ENCODE measurements at places on chromosomes 13 and 19. TPM values are rescaled to one million over a fixed set of nuclear protein-coding genes. Genes with fewer than 3 reads are reported as not detected.

GRCh38 chr19:51714848-51715247, 8.9 kb downstream of the HAS1 start:
- DNase-seq, result no peak

DNA sequence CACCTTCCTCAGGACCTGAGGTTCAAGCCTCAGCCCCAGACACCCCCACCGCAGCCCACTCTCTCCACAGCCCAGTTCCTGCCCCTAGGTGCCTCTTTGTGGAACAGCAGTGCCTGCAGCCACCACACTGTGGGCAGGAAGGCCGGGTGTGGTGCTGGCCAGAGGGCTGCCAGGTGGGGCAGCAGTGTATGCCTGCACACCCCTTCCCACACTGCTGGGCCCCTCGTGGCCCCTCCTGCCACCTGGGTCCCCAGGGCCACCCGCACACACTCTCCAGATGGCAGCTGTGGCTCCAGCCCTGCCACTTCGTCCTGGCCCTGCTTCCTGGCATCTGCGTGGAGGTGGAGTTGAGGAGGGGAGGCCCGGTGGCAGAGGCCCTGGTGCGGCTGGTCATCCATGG, 35.1 kb downstream of the HPN start:
- no peak for DNase-seq

DNA sequence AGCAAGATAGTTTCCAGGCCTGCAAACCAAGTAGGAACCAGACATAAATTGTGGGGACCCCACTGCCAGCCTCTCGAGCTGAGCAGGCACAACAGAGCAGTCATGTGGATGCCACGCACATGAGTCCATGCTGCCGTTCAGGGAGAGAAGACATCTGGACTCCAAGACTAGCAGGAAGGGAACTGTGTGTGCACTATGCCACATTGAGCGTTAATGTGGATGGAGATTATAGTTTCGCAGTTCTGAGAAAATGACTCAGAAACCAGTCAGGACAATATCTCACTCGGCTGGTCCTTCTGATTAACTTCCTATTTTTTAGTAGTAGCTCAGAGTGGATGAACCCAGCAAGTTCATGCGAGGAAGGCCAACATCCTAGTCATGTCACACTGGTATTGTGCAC, 124.9 kb downstream of the CRYL1 start:
- DNase-seq, result peak; percentile 13

DNA sequence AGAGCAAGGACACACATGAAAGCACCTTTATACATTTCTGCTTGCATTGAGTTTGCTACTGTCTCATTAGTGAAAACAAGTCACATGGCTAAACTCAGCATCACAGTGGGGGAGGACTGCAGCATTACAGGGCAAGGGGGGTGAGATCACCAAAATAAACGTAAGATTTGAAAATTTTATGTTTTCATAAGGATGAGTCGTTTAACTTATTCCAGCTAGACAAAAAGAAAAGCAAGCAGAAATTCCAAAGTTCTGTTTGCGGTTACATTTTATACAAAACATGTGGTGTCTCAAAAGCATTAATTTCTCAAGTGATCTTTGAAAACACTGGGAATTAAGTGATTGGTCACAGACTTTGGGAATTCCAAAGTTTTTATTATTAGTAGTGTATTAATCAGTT, 261.4 kb upstream of the RXFP2 start:
- DNase-seq, result no peak

GRCh38 chr19:17497149-17497798, 14.2 kb upstream of the PGLS start:
- no peak for DNase-seq

- no peak for DNase-seq
Measured at GRCh38 chr19:42831221-42832019, 48.1 kb downstream of the PSG1 start.

DNA sequence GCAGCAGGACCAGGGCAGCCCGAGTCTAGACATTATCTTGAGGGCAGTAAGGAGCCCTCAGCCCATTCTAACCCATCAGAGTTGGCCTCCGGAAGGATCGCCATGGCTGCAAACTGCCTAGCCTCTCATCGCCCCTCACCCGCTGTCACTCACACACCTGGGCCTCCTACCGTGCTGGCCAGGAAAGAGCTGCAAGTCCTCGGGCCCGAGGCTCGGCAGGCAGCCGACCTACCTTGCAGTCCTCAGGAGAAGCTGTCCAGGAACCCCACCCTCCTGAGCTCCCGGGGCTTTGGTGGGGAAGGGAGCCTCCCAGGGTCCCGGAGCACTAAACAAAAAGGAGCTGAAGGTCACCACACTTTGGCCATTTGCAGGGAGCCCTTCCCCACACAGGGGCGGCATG, 46.8 kb downstream of the CCNE1 start:
- no peak for DNase-seq

GRCh38 chr13:100362781-100363180, 225.8 kb downstream of the GGACT start:
- DNase-seq, result no peak

DNA sequence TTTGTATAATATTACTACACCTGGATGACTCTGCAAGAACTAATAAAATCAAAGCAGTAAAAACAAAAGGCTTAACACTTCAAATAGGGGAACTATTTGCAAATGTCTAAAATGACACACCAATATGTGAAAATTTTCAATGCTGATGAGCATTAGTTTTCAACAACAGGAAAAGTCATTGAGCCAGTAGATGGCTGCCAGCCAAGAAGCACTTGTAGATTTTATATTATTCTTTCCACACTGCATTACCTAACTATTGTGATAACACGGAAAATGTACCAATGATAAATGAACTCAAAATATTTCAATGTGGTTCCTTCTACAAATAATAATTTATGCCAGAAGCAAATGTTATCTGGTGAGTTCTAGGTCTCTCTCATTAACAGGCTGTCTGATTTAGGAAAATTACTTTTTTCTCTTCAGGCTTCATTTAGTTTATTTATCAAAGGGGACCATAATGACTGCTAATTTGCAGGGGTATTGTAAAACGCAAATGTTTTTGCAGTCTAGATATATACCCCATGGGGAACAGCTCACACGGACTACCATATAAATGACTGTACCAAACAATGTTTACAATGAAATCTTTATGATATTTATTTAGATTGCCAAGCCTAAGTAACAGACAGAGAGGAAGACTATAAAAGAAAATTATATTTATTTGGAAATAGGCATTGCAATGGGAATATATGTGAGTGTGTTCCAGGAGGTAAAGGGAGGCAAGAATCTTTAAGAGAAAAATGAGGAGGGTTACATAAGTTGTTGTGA, 407.8 kb downstream of the LIG4 start:
- DNase-seq, result no peak

DNA sequence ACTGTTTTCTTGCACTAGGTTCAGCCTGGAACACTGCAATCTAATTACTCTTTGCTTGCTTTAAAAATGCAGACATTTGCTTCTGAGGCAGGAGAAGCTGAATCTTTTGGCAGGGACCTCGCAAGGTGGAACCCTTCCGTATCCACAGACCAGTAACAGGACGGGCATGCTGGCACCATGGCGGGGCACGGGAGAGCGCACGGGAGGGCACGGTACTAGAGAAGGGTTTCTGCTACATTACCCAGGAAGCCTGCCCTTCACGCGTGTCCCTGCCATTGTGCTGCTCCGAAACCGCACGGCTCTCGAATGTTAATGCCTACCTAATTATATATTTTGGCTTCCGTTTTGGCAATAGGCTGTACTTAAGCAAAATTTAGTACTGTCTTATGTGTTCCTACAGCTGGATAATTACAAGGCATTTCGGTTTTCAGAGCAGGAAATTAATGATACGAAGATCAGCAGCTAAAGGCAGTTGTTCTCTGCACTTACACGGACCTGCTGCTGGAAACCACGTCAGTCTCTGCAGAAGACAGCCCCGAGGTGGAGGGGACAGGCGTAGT, 430.4 kb downstream of the IRS2 start:
- DNase-seq, result no peak

GRCh38 chr19:40599902-40600569, 1.1 kb upstream of the LTBP4 start:
- no peak for DNase-seq

- DNase-seq, result no peak
Measured at GRCh38 chr13:114058051-114058867, 74.2 kb downstream of the RASA3 start.

- DNase-seq, result peak; percentile 7
Measured at GRCh38 chr13:100921139-100921538, 246.5 kb upstream of the TMTC4 start.

DNA sequence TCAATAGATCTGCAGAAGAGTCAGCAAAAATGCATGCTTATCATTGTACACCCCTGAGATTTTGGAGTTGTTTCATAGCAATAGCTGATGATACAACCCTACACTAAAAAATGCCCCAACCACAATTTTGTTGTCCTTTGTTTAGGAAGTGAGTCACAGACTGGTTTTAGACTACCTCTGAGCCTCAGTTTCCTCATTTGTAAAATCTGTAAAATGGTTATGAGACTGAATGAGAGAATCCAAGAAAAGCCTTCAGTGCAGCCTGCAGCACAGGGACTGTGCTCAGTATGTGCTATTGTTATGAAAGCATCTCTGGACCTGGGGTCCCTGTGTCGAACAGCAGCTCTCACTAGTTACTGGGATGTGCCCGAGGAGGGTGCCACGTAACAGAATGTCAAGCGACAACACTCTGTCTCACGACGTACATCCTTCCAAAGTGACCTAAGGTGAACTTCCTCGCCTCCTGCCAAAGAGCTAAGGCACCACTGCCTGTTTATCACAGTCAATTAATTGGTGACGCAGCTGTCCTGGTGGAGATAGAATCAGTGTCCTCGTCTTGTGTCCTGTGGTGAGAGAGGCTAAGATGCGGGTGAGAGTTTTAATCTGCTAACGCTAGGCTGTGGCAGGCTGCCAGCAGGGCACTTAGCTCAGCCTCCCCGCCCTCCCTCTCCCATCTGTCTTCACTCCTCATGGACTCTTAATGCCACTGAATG, 18.1 kb downstream of the DHRS12 start:
- DNase-seq, result no peak

- no peak for DNase-seq
Measured at GRCh38 chr13:67355812-67356476, 125.8 kb upstream of the PCDH9 start.

DNA sequence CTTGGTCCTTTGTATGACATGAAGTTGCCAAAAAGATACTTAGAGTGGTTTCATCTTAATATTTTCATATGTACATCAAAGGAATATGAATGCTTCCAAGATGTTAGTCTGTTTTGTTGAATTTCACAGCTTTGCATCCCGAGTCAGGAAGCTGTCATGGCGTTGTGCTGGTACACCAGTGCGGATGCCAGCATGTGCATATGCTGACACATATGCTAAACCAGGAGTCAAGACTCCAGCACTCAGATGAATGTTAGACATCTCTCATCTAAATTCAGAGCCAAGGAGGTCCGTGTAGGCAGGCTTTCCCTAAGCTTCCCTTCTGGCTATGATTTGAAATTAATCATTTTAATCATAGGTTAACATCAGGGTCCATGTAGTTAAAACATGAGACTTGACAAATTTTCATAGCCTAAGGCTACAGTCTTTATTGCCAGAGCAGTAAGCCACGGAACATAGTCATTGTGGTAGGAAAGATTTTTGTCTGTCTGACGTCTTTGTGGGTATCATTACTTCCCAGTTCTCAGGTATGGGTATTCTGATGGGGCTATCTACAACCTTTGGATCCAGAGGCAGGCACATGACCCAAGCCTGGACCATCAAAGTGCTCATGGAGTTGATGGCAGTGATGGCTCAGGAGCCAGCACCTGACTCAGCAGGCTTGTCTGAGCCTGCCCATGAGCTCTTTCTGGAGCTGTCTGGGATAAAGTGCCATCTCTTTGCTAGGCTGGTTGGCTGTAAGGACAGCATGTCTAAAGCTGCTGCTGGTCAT, 246.1 kb downstream of the KCNRG start:
- no peak for DNase-seq

GRCh38 chr19:45569619-45570421, 14.8 kb downstream of the OPA3 start:
- no peak for DNase-seq

DNA sequence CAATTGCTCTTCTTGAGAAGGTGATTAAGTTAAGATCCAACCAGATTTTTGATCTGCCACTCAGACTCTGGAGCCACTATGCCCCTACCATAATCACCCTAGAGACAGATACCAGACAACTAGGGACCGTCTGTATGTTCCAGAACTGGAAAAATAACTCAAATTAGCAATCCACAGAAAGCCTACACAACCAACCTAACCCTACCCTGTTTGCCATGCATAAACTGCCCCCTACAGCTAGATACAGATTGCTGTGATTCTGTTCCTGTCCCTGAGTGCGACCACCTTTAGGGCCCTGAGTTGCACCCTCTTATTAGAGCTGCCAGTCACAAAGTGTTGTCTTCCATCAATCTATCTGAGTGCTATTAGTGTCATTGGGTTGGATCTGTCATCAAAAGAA, 929.8 kb upstream of the SLITRK1 start:
- DNase-seq, result no peak

- no peak for DNase-seq
Measured at GRCh38 chr13:39107561-39107960, 69.3 kb downstream of the NHLRC3 start.

DNA sequence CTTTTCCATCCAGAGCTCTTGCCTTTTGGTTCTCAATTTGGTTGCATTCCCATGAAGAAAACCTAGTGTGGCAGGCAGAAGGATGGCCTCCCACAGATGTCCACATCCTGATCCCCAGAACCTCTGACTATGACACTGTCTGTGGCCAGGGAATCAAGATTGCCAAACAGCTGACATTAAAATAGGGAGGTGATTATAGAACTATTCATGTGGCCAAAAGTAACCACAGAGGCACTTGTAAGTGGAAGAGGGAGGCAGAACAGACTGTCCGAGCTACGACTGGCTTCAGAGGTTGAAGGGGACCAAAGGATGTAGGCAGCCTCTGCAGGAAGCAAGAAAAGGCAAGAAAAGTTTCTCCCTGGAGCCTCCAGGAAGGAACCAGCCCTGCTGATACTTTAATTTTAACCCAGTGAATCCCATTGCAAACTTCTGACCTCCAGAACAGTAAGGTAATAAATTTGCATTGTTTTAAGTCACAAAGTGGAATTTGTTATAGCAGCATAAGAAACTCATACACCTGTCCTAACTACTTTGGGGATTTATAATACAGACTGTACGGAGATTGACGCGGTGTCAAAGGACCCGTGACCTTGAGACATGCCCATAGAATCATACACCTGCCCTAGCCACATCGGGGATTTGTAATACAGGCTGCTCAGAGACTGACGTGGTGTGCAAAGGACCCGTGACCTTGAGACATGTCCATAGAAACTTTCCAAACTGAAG, 106.5 kb downstream of the ATP11A start:
- DNase-seq, result no peak

Gene PBX4
- polyA plus RNA-seq, result 0.63 TPM

Gene DMKN
- polyA plus RNA-seq, result 1.3 TPM

Gene NKPD1
- polyA plus RNA-seq, result 0.04 TPM

Gene FARP1
- 83.0 TPM for polyA plus RNA-seq

Gene DCLK1
- polyA plus RNA-seq, result not detected

Gene SIGLEC12
- polyA plus RNA-seq, result not detected

Gene FAM83E
- not detected for polyA plus RNA-seq

Gene ATXN8OS
- not detected for polyA plus RNA-seq

Gene KLK3
- not detected for polyA plus RNA-seq

Gene KASH5
- not detected for polyA plus RNA-seq

Gene FCGBP
- polyA plus RNA-seq, result 0.04 TPM

Gene ONECUT3
- polyA plus RNA-seq, result not detected

Gene ZIM2
- polyA plus RNA-seq, result not detected

Data from AG04450 (cell line).